Activated gamma-delta T cell treated with anti-CD3 and anti-CD28 coated beads, Interleukin-2, amount 50 U/mL, for 16 hours (primary cell): ENCODE measurements at places on chromosomes 2 and 18.

DNA sequence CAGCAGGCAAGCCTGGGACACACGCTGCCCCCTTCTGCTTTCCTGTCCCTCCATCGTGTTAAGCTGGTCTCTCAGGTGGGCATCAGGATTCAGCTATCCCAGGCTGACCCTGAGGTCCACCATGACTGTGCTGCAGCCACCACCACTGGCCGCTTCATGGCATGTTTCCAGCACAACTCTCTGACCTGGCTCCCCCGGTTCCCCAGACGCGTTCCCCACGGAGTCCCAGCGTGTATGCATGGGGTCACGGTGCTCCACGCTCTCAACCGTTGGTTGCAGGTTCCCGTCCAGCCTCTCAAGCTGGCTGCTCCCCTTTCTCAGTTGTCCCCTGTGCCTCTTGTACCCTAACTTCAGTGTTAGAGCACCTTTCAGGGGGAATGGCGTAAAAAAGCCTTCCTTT is 20.3 kb downstream of the HPCAL1 start:
- no peak for DNase-seq

DNA sequence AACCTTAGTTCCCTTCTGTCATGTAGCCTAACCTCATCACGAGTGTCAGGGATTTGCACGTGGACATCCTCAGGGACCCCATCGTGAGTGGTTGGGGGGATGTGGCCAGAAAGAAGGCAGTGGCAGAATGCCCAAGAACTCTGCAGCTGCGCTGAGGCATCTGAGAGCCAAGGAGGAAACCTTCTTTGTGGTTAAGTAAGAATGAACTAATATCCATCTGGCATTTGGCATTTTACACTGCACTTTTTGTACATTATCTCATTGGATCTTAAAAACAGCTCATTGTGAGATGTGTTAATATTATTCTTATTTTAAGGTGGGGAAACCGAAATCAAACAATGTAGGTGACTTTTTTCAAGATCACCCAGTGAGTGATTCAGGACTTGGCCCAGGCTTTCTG is 32.6 kb upstream of the APCDD1 start:
- no peak for DNase-seq

GRCh38 chr2:19748073-19748375 is 153.8 kb downstream of the TTC32 start:
- no peak for DNase-seq

DNA sequence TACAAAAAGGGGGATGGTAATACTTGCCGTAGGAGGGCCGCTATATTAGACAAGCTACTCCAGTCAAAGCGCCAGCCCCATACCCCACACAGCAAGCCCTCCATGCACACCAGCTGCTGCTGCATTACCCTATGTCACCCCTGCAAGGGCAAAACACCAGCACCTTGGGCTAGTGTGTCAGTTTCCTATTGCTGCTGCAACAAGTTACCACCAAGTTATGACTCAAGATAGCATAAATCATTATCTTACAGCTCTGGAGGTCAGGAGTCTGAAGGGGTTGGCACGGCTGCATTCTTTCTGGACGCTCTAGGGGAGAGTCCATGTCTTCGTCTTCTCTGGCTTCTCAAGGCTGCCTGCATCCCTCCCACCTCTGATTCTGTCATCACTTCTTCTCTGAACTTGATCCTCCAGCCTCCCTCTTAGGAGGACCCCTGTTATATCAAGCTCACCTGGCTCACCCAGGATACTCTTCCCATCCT is 88.6 kb upstream of the ACAA2 start:
- DNase-seq, result no peak

GRCh38 chr2:46873604-46874068 is 42.0 kb downstream of the MCFD2 start:
- DNase-seq, result no peak

DNA sequence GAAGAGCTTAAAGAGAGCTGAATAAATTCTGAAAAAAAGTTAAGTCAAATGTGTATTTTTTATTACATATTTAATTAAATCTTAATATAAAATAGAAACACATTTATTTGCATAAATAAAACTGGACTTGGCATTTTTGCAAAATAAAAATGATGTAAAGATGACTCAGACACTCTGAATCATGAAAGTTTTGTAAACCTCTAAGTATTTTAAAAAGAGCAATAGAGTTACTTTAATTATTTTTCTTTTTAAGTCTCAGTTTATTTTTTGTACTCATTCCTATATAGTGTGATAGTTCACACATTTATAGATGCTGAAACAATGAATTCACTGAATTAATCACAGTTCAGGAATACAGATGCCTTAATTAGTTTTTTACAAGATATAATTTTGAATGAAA is 109.9 kb upstream of the DTNA start:
- no peak for DNase-seq
